ENCODE measurements at places on chromosomes 1 and 21.

GRCh38 chr1:55724551-55725325 lies 509.6 kb upstream of the USP24 start:
- DNase-seq, result no peak

DNA sequence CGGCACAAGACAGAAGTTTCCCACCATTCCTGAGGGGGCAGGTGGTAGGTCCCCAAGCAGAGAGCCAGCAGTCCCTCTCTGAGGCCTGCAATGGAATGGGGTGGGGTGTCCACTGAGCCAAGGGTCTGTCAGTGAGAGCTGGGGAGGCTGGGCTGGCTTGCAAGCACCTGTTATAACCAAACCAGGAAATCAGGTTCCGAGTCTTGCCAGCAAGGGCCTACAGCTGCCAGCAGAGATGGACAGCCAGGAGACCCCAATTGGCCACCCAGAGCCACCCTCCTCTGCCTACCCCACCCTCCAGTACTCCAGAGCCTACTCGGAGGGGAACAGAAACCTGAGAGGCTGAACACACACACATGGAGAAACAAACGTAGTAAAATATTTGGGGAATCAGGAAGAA lies 32.2 kb downstream of the PSEN2 start:
- DNase-seq, result no peak

DNA sequence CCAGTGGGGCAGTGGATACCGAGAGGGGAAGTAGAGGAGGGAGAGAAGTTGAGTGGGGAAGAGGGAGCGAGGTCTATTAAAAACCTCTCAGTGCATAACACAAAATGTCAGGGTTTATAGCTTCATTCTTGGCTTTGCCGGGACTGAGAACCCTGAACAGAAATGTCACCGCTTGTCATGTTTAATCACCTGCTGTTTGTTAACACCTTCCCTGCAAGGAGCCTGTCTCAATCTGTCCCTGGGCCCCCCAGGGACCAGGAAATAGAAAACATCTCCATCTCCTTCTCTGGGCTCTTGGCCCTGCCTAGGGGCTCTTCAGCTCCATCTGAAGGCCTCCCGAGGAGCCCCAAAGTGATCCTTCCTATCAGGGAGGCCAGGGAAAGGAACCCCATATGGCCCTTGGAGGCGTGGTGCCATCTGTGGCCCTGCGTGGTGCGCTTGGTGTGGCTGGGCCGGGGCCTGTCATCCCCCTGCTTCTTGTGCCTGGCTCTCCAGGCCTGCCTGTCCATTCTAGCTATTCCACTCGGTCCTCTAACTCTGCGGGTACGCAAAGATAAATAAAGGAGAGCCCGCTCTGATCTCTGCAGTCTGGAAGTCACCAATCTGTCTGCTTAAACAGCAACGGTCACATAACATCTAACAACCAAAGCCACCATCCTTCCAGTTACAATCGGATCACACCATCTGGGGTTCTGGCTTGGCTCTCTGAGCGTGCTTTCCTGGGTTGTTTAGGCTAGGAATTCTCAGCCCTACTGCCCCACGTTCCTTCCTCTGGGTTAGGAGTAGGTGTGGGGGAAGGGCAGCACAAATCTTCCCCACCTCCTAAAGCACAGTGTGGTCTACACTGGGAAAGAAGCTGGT lies 113.8 kb downstream of the CASZ1 start:
- DNase-seq, result peak; percentile 60

GRCh38 chr21:38396325-38396724 lies 102.0 kb downstream of the ERG start:
- no peak for DNase-seq

DNA sequence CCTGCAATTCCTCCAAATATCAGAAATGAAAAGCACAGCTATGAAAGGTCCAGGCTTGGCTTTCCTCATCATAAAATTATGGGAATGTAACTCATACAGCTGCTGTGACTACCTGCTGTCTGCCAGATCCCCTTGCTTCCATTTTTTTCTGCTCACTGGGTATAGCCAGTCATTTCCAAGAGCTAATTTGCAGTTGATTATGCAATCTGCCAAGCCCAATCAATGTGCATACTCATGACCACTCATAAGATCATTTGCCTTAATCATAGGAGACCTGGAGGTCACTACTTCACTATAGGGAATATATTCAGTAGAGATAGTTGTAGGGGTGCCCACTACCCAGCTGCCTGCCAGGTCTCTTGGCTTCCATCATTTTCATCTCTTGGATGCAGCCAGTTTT lies 417.7 kb upstream of the ZRANB2 start:
- DNase-seq, result no peak

- no peak for DNase-seq
Observed at GRCh38 chr1:231553320-231553719, 24.9 kb downstream of the TSNAX start.

GRCh38 chr1:181438013-181438412 lies 45.3 kb upstream of the CACNA1E start:
- no peak for DNase-seq

DNA sequence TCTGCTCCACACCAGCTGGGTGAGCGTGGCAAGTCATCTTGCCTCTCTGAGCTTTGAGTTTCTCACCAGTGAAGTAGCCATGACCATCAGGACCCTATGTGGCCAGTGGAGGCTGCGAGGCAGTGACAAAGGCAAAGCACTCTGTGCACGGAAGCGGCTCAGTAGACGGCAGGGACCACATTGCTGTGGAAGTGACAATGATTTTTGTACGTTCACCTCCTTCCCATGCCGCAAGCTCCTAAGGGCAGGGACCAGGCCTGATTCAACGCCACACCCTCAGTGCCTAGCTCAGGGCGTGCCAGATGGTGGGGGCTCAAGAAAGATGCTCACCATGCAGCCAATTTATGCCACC lies 210.5 kb downstream of the MATN1 start:
- no peak for DNase-seq

GRCh38 chr1:64679177-64679576 lies 65.7 kb upstream of the RAVER2 start:
- no peak for DNase-seq

GRCh38 chr1:169259816-169260215 lies 107.8 kb downstream of the NME7 start:
- DNase-seq, result no peak

DNA sequence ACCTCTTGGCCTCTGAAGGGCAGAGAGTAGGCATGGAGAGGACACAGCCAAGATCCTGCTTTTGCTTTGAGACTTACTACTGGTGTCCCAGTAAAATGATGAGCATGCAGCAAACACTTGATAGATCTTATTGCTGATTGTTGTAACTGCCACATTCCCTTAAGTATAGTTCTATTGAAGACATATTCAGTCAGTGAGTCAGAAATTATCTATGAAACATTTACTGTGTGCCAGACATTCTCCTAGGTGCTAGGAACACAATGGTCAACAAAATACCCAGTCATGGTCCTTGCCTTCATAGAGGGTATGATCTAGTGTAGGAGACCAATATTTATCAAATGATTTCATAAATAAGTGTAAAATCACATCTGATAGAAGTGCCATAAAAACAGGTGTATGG lies 13.6 kb downstream of the STYXL2 start:
- no peak for DNase-seq

DNA sequence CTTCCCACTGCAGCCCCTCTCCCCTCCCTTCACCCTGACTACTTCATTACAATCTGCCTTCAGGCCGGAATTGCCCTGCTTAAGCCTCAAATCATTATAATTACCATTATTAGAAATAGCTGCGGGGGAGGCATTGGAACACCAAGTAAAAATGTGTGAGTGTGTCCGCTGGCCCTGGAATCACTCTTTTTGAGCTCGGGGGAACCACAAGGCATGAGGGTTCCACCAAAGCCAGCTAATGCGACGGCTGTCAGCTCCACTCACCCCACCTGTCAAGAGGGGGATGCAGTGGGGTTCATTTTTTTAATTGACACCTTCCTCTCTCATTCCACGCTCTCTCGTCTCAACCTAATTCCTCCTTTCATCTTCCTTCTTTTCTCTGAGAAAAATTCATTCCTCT lies 177.2 kb downstream of the PBX1 start:
- no peak for DNase-seq

DNA sequence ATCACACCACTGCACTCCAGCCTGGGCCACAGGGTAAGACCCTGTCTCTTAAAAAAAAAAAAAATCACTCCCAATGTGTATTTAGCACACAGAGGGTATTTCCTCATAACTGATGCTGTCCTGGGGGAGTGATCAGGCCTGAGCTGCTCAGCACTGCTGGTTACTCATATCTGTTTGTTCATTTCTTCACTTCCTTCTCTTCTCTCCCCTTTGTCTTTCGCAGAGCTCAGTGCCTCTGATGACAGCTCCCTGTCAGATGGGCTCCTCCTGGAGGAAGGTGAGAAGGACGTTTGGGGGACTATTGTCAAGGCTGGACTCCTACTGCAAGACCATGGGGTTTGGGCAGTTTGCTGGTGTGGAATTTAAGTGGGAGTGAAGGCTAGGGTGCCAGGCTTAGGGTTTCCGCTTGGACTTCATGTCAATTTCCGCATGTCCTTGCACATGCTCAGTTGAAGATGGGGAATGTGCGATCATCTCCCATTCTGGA lies 13.0 kb downstream of the INAVA start:
- DNase-seq, result no peak

DNA sequence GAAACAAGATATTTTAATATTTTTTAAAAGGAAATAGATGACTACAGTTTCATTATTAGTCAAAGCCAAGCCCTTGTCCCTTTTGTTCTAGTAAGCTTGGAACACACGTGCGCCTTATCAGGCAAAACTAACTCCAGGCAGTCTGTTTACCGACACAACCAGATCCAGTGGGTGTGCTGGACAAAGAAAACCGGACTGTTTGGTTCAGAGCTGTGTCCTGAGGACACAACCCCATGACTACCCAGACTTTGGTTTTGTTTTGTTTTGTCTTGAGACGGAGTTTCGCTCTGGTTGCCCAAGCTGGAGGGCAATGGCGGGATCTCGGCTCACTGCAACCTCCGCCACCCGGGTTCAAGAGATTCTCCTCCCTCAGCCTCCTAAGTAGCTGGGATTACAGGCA lies 13.9 kb upstream of the RHOU start:
- DNase-seq, result no peak

DNA sequence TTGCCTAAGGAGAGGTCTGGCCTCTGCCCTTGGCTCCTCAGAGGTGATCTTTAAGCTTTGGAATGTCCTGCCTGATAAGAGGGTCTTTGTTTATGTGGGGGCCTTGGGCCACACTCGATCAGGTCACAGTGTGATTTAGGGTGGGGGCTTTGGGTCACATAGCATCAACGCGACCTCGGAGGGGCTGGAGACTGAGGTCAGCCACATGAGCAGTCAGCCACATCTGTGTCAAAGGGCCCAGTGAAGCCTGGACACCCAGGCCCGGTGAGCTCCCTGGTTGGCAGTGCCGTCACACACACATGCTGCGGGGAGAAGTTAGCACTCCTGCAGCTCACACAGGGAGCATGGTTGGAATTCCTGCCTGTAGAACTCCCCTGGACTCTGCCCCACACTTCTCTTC lies 345.0 kb downstream of the NPHP4 start:
- no peak for DNase-seq

DNA sequence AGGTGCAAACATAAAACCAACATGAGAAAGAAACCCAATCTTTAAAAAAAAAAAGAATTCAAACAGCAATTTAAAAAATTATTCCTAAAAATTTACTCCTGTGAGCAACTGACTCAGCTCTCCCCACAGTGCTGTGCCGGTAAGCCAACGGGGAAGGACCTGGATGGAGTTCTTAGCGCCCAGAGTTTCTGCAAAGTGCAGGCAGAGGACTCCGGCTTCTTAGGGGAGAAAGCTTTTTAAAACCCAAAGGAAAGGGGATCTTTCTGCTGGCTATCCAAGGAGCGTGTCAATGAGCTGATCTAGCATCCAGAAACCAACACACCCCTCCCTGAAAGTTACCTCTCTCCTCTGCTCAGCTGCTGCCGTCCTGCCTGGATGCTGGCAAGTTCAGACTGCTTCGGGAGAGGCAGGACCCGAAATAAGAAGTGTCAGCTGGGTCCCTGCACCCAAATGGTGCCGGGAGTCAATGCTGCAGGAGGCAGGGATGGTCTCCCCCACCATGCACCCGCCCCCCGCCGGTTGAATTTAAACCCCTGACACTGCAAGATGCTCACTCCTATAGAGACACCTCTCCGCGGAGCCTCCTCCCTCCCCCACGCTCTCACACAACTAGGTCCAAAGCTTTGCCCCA lies 32.2 kb upstream of the H6PD start:
- DNase-seq, result no peak

- no peak for DNase-seq
Observed at GRCh38 chr1:221439747-221440501, 302.0 kb downstream of the DUSP10 start.
